ENCODE measurements at places on chromosomes 3 and 15.

DNA sequence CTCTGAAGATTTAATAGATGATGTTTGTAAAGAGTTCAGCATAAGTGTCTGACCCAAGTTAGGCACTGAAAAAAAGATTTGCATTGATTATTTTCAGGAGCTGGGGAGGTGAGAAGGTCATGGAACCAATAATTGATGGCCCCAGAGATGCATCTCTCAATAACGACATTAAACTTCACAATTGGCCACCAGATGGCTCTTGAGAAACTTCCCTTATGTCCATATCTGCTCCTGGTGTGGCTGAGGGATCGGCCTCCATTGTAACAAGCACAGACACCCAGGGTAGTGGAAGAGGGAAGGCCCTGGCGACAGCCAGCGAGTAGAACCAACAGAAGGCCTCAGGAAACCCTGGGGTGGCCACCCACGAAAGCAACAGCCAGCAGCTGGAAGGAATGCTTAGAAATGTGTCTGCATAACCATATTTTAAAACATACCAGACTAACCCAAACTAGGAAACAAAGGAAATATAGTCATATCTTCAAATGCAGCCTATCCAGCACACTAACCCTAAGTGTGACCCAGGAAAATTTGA is 536.7 kb downstream of the SOX2 start:
- DNase-seq: no peak

GRCh38 chr3:161268601-161269000 is 47.5 kb downstream of the NMD3 start:
- no peak for DNase-seq

DNA sequence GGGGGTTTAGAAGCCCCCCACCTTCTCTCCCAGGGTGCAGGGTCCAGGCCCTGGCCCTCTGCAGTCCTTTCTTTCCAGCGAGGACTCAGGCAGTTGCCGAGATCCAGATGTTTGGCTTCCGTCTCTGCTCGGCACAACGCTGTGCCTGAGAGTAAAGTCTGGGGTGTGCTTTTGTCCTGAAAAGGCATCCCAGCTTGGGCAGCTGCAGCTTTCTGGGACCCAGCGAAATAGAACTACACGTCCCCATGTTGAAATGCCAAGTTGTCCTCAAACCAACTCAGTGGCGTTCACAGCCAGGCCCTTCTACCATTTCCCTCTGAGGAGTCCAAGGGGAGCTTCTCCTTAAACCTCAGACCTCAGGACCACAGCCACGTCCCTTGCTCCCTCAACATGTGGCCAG is 23.1 kb downstream of the FGD5 start:
- DNase-seq: no peak

DNA sequence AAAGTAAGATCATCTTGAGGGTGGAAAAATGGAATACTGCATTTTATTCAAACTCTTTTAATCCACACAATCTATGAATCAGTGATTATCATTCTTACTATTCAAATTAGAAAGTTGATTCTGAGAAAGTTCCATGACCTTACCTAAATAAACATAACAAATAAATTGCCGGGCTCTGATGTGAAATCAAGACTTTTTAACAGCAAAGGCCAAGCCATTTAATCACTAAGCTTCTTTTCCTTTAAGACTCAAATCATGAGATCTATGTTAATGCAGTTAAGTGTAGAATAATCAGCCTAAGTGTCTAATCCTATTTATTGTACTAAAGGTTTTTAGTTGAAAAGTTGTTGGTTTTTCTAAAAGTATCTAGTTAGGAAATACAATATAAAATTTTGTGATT is 857.0 kb downstream of the SI start:
- DNase-seq: no peak

DNA sequence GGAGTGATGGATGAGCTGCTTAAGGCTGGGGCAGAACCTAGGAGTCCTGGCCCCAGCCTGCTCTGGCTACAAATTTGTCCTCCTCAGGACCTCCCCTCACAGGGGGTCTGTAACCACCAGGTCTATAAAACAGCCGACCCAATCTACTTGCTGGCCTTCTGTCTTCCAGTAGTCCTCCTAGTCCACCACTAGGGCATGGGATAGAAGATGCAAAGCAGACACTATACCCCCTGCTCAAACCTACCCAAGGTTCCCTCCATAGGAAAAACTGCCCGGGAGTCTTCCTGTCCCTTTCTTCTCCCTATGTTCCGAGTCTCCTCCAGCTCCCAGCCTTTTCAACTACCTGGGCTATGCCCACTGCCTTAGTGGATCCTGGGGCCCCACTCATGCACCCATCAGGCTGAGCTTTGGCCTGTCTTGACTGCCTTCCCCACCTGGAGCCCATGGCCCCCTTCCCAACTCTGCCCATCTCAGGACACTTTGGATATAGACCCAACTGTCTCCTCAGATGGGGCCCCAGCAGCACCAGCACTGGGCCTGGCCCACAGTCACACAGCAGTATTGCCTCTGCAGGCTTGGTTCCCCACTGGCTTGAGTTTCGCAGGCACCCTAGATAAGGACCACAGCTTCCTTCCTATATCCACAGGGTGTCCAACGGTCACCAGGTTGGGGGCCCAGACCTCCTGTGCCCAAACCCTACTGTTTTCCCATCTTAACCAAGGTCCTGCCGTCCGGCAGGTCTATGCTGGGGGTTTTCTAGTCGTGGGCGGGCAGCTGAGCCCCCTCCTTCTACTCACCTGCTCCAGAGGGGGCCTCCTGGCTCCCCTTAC is 1.1 kb downstream of the HYAL3 start:
- no peak for DNase-seq

DNA sequence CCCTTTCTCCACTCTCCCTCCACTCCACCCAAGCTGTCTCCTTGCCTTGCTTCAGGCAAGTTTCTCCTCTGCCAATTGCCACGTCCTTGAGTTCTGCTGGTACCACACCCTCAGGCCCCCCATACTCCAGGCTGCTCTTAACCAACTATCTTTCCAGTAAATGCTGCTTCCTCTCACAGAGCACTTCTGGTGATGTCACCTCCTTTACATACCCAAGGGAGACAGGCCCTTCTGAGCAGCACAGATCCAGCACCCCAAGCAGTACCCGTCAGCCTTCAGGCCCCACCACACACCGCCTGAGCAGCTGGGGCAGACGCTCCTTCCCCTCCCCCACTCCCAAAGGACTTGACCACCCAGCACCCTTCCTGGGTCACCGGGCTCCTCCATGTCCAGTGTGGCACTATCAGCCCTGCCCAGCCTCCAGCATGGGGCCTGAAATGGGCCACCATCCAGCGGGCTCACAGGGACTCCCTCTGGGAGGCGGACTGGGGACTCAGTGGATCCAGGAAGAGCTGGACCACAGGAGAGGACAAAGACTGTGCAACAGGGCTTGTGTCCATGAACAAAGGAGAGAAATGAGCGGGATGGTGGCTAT is 50.2 kb downstream of the KLF15 start:
- DNase-seq: no peak

- no peak for DNase-seq
Observed at GRCh38 chr3:190414297-190414696, 26.3 kb downstream of the CLDN16 start.

- no peak for DNase-seq
Observed at GRCh38 chr15:91670108-91670507, 183.4 kb upstream of the SLCO3A1 start.

DNA sequence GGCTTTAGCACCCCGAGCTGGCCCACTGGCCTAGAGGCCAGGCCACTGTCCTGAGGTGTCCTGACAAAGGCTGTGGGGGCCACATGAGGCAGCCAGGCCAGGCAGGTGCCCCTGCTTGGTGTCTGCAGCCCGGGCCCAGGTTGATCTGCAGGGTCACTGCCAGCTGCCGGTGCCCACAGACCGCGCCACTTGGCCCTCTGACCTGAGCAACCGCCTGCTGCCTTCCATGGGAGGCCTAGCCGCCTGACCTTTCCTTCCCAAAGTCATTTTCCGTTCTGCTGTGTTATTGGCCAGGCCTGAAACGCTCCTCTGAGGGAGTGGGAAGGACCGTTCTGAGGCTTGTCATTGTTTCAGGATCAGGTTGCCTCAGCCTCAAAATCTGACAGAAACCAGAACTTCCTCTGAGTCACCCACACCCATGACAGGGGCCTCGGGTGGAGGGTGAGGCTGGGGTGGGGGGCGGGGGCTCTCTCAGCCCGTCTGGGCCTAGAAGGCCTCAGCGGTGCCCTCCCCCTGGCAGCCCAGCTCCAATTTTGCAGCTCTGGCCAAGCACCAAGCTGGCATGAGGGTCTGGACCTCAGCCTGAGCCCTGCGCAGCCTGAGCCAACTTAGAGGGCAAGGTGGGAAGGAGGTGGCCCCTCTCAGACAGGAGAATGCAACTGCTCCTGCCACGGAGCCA is 140.7 kb upstream of the MEF2A start:
- no peak for DNase-seq

DNA sequence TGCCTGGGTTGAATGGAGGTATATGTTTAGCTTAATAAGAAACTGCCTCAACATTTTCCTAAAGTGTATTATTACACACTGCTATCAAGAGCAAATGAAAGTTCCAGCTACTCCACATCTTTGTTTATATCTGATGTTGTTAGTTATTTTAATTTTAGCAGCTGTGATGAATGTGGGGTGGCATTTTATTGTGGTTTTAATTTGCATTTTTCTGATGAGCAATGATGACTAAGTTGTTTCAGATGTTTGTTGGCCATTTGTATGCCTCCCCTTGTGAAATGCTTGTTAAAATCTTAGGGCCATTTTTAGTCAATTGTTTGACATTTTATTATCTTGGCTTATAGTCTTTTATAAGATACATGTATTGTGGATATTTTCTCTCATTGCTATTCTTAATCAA is 260.4 kb upstream of the SLCO3A1 start:
- no peak for DNase-seq

DNA sequence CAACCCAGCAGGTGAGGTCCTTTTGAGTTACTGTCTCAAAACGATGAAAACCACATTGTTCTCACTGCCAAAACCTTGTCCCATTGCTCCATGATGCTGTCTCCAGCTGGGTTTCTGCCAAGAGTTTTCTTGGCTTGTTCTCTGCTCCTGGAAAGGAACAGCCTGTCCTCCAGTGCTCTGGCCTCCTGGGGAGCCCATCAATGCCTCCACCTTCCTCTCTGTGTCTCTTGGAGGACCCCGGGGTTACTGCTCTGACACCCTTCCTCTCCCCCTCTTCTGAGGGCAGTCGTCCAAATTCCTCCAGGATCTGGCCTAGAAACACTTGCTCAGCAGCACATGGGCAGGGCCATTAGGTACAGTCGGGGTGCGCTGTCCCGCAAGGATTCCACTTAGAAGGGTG is 63.9 kb upstream of the RGMA start:
- DNase-seq: no peak

GRCh38 chr15:72380743-72381142 is 4.9 kb upstream of the HEXA start:
- DNase-seq: no peak

DNA sequence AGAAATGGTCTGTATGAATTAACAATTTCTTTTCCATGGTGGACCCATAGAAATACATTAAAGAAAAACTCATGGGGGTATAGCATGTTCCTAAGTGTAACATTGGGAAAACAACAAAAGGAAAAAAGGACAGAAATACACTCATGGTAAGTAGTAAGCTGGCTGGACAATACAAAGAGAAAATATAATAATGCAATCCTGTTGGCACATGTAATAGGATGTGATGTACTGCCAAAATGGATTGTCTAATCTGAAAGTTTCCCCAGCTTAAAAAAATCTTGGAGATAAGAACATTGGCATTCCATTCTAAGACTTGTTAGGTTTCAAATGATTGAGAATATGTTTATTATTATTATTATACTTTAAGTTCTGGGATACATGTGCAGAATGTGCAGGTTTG is 128.1 kb downstream of the MBNL1 start:
- DNase-seq: no peak

DNA sequence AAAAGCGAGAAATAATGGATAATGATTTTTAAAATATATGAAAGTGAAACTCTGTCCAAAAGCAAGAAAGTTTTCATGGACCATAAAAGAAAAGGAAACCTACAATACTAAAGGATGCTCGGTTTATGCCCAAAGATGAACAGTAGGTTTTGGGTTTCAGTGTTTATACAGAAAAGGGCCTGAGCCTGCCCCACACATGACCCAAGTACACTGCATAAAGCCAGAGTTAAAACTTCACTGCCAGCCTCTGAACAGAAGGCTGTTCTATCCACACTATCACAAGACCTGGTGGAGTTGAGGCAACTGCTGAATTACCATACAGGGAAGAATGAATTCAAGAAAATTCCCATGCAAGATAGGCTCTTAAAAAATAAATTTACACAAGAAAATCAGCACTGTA is 165.2 kb downstream of the MECOM start:
- DNase-seq: no peak

DNA sequence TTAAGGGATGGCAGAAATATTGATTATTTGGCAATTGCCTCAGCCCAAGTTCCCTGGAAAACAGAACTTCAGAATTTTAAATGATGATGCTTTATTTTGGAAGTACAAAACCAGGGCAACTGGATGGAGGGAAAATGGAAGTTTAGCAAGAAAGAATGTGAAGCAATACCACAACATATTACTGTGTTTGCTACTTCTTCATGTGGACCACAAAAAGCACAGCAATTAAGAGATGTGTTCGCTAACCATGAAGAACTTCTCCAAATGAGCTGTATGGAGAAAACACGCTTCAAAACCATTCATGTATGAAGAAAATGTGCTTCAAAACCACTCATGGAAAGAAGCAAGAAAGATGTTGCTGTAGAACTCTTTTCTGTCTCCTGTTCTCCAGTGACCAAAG is 64.7 kb upstream of the ARL6 start:
- no peak for DNase-seq

GRCh38 chr3:88180398-88180999 is 30.7 kb downstream of the C3orf38 start:
- DNase-seq: no peak

GRCh38 chr3:140763532-140763931 is 85.7 kb downstream of the TRIM42 start:
- DNase-seq: no peak

GRCh38 chr3:124861041-124861440 is 26.1 kb downstream of the ITGB5 start:
- no peak for DNase-seq

GRCh38 chr15:49875392-49875791 is 243.6 kb downstream of the ATP8B4 start:
- DNase-seq: no peak

- DNase-seq: no peak
Observed at GRCh38 chr3:157232141-157232540, 72.2 kb upstream of the CCNL1 start.

DNA sequence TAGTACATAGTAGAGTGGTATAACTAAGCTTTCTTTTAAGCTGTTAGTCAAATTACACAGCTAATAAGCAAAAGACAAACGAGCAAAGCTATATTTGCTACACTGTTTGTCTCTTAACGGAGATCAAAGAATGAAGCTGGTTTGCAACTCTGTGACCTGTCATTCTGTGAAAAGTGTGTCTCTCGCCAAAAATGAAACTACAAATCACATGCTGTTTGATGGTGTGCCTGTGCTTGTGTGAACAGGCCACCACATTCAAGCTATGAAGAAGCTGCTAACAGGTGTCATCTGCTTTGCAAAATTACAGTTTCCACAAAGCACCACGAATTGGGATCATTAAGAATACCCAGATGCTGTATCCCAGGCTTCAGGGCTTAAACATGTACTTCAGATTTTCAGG is 667.8 kb upstream of the NAALADL2 start:
- DNase-seq: no peak

GRCh38 chr3:135801018-135801417 is 164.5 kb upstream of the PPP2R3A start:
- DNase-seq: no peak
